ENCODE measurements at places on chromosomes 4 and X. TPM values are rescaled to one million over a fixed set of nuclear protein-coding genes. Genes with fewer than 3 reads are reported as not detected.

- no peak for DNase-seq
Measured at GRCh38 chr4:148333265-148333664, 108.9 kb downstream of the NR3C2 start.

DNA sequence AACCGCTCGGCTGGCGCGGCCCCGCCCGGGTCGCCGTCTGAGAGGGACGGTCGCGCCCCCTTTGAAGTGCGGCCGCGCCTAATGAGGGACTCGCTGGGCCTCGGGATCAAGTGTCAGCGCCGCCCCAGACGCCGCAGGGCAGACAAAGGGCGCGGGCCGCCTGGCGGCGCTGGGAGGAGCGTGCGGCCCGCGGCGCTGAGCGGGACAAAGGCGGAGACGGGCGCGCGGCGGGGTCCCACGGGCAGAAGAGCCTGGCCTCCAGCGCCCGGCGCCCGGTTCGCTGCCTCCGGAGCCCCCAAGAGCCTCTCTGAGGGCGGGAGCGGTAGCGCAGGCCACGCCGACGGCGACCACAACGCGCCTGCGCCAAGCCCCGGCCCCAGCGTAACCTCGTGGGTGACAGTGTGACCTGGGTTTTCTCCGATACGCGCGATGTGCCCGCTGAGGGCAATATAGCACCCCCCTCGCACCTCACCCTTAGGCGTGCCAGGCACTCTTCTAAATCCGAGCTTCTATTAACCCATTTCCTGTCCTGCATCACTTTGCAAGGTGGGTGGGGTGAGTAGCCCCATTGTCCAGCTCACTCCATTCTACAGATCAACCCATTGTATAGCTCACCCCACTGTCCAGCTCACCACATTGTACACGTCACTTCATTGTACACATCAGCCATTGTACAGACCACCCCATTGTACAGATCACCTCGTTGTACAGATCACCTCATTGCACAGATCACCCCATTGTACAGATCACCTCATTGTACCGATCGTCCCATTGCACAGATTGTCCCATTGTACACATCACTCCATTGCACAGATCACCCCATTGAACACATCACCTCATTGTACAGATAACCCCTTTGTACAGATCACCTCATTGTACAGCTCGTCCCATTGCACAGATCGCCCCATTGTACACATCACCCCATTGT lies 33.7 kb upstream of the STX18 start:
- DNase-seq, result no peak

Gene NKX3-2
- not detected for total RNA-seq

Gene MUC7
- total RNA-seq, result not detected

GRCh38 chrX:127390316-127390715 lies 570.8 kb downstream of the PRR32 start:
- DNase-seq, result no peak

- no peak for DNase-seq
Measured at GRCh38 chrX:114581528-114582263, 2.2 kb upstream of the HTR2C start.

DNA sequence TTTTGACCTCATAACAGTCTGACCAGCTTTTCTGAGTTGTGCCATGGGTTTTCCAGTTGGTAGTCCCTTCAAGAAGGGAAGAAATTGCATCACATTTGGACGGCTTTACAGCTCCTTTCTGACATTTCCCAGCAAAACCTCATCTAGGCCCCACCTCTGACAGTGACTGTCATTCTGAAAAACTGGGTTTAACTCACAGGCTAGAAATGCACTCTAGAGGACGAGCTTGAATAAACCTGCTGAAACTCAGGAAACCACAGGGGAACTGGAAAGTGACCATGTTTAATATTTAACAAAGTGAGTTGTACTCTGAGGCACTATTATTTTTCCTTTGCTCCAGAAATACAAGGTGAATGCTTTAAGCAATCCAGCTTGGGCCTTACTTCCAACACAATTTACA lies 434.3 kb upstream of the RASGEF1B start:
- DNase-seq, result no peak

Gene NLRP2B
- 0.66 TPM for total RNA-seq

GRCh38 chr4:62544428-62544827 lies 1344.3 kb downstream of the ADGRL3 start:
- no peak for DNase-seq

DNA sequence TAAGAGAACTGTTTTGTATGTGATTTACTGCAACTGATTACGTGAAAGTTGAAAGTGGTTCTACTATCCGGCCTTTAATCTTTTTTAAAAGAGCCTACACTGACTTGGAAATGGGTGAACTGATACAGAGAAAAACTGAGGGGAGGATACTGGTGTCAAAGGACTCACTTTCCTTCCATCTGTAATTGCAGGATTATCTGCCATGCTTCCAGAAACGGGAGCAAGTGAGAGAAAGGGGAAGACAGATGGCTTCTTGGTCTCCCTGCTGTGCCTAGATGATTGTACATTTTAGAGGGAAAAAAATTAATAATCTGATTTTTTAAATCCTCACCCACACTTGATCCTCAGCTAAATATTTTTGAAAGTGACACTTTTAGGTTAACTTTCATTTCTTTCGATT lies 88.3 kb upstream of the GRID2 start:
- no peak for DNase-seq

GRCh38 chrX:8103655-8104054 lies 67.4 kb downstream of the VCX2 start:
- no peak for DNase-seq

Gene EGFL6
- total RNA-seq, result 11.8 TPM

Gene CRMP1
- 0.44 TPM for total RNA-seq

DNA sequence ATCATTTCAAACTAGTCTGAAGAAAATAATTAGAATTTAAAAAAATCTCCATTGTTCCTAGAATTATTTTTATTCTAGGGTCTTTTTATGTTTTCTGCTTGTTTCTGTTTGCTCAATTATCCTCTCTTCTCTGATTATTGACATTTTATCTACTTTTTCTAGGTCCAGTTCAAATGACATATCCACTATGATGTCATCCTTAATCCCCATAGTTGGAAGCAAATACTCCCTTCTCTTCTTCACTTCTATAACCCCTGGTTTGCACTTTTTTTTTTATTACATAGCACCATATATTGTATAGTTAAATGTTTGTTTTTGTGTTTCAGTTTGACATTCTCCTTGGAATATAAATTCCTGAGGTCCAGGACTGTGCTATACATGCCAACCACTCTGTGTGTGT lies 82.6 kb downstream of the CT47B1 start:
- no peak for DNase-seq

GRCh38 chr4:188781655-188782054 lies 642.4 kb downstream of the TRIML1 start:
- no peak for DNase-seq

- peak; percentile 28 for DNase-seq
Measured at GRCh38 chr4:8648816-8649630, 56.5 kb downstream of the CPZ start.

GRCh38 chr4:57231781-57232180 lies 121.6 kb upstream of the IGFBP7 start:
- no peak for DNase-seq

Gene PAGE4
- not detected for total RNA-seq

Gene RPL9
- 5,890 TPM for total RNA-seq

GRCh38 chrX:15043538-15043937 lies 170.3 kb downstream of the MOSPD2 start:
- no peak for DNase-seq

Gene SMIM31
- not detected for total RNA-seq

DNA sequence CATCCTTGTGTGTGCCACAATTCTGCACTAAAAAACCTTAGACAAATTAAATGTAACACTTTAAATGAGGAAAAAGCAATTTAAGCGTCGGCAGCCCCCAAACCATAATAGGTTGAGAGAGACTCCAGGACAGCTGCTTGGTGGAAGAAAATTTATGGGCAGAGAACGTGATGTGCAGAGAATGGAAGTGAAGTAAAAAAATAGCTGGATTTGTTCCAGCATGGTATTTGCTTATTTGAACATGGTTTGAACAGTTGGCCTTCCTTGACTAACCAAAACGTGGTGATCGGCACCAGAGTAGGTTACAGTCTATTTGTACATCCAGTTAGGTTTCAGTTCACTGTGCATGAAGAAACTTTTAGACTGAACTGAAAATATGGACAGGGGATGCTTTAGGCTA lies 343.0 kb upstream of the CPEB2 start:
- no peak for DNase-seq

Gene MAGEE2
- not detected for total RNA-seq

Gene NALF2
- 0.33 TPM for total RNA-seq

Gene GCNA
- 2.3 TPM for total RNA-seq

DNA sequence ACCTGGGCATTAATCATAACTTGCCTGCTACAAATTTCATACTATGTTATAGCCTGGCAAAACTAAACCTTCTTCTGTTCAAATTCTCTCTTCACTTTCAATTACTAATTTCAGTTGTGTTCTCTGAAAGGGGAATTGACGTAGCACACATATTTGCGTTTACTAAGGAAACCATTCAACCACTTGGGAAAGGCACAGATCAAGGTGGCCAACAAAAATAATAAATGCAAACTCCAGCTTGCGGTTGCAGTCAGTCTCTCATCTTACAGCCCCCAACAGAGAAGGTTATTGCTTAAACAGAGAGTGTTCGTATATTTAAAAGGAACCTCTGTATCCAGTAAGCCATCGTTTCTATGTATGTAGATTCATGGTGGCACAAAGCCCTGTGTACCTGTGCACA lies 4.0 kb downstream of the SRPX start:
- no peak for DNase-seq

Gene ADH1B
- total RNA-seq, result 1,871 TPM

Gene PRDM5
- total RNA-seq, result 24.9 TPM

- DNase-seq, result no peak
Measured at GRCh38 chr4:15926486-15926885, 12.1 kb downstream of the FGFBP1 start.

Gene SYNPO2
- total RNA-seq, result 30.2 TPM

GRCh38 chr4:78599931-78600375 lies 48.4 kb downstream of the ANXA3 start:
- DNase-seq, result no peak

Gene AFM
- total RNA-seq, result not detected

GRCh38 chr4:117700111-117700892 lies 334.0 kb upstream of the NDST3 start:
- no peak for DNase-seq

Gene OPRPN
- total RNA-seq, result not detected

DNA sequence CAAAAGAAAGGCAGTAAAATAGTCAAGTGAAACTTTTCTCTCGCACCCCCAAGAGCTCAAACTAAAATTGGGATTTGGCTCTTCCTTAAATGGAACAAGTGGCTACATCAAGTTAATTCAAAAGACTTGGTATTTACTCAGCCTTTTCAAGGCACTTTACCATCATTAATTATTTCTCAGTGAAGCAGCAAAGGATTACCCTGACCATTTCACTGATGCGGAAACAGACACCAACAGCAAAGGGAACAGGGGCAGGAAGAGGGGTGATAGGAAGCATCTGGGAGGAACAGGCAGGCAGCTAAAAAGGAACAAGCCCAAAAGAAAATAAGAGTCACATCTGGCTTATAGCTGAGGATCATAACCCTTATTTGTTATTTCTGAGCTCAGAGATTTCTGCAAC lies 2.7 kb downstream of the SCML2 start:
- no peak for DNase-seq

- DNase-seq, result no peak
Measured at GRCh38 chr4:141497627-141498026, 138.8 kb upstream of the IL15 start.

Gene USP51
- 0.66 TPM for total RNA-seq

- DNase-seq, result no peak
Measured at GRCh38 chrX:150565551-150565950, 2.9 kb upstream of the MTM1 start.

DNA sequence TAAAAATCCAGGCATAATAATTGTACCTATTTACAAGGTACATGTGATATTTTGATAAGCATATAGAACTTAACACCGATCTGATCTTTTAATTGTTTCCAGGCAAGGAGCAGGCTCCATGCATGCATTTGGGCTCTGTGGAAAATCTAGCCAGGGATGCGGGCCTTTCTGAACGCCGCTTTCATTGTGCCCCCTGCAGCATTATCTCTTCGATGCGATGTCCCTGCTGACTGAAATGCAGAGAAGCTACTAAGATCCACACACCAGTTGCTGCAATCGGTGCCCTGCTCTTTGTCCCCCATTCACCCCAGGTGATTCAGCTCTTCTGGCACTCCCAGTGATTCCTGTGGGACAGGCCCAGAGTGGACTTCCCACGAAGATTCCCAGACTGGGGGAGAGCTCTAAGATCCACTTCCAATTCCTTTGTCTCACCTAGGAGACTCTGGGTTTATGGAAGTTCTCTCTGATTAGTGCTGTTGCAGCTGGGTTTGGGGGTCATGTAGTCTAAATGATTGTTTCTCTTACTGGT lies 254.3 kb upstream of the AGA start:
- no peak for DNase-seq

GRCh38 chr4:2651998-2652397 lies 104.1 kb downstream of the TNIP2 start:
- DNase-seq, result no peak

- DNase-seq, result no peak
Measured at GRCh38 chr4:11739992-11740391, 311.3 kb upstream of the HS3ST1 start.

All from breast epithelium (tissue), 4 donors.